ENCODE measurements at places on chromosomes 7 and 10.

GRCh38 chr7:47786557-47787248 lies 161.6 kb downstream of the PKD1L1 start:
- DNase-seq: no peak

DNA sequence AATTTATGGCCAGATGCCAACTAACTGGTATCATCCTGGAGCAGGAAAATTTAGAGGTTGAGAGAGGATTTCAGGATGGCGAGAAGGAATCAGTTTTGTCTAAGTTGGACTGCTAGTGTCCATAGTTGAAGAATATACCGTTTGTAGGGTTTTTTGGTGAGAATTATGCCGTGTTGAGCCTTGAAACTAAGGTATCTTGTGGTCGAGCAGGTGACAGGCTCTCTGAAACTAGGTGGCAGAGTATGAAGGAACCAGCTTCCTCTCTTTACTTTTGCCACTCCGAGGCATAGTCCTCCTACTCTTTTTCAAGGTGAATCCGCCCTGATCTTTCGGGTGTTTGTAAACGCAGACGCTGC lies 9.7 kb downstream of the MDFIC start:
- peak; percentile 62 for DNase-seq

- DNase-seq: peak; percentile 58
Measured at GRCh38 chr10:119270762-119271366, 63.5 kb downstream of the GRK5 start.

- no peak for DNase-seq
Measured at GRCh38 chr10:13945390-13946208, 358.8 kb downstream of the PRPF18 start.

- no peak for DNase-seq
Measured at GRCh38 chr7:100080907-100081534, 502 bp downstream of the ZNF3 start.

DNA sequence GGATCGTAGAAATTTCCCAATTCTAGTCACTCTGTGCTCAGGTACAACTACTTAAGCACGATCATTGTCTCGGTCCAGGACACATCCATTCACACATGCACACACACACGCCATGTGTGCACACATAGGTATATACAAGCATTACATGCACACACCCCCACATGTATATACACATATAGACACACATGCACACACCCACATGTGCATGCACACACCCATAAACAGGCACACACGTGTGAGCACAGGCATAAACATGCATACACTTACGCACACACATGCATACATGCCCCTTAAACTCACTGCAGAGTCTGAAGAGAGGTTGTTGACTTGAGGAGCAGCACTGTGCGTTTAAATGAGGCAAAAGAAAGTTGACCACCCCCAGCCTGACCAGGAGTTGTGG lies 32.5 kb upstream of the INSIG1 start:
- no peak for DNase-seq

Measured in CD4-positive, alpha-beta T cell treated with Interleukin-2 at 100 ng/mL for 4 hours (primary cell).